ENCODE measurements at places on chromosomes 13 and 19.

DNA sequence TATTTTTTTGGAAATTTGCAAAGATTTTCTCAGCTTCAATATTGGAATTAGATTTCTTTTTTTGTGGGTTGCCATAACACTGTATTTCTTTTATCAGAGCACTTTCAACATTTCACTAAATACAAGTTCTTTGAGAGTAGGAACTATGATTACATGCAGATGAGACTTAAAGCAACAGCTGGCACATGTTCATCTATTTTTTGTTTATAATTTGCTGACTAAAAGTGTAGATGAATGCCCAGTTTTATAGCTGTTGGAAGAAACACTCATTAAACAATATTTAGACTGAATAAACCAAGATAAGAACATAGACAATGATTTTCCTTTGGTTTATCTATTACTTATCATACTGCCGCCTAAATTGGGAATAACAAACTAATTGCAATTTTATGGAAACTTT, 803.0 kb upstream of the KLHL1 start:
- DNase-seq = no peak

DNA sequence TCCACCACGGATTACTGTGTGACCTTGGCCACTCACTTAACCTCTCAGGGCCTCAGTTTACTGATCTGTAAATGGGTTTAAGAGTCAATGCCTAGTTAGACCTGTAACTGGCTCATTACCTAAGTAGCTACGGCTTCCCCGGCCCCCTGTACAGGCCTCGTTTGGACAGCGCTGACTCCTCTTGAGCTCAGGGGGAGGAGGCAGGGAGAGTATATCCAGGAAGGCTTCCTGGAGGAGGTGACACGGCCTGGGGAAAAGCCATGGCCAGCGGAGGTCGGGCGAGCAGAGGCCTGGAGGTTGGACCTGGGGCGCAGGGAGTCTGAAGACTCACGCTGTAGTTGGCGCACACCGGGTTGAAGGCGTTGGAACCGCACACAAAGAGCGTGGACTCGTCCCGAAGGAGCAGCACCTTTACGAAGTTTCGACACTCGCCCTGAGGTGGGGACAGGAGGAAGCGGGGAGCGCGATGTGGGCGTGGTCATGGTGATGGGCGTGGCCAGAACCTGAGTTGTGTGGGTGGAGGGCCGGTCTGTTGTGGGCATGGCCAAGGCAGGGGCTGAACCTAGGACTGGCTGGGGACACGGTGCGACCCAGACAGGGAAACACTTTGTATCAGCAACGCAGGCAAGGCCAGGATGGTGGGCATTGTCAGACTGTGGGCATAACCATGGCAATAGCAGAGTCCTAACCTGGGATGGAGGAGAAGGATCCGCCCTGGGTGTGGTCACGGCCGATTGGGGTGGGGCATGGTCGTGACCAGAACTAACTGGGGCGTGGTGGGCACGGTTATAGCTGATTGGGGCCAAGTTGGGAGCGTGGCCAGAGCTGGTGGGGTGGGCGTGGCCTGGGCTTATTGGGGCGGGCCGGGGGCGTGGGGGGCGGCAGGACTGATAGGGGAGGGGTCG, 3.6 kb downstream of the SEMA6B start:
- DNase-seq = no peak

DNA sequence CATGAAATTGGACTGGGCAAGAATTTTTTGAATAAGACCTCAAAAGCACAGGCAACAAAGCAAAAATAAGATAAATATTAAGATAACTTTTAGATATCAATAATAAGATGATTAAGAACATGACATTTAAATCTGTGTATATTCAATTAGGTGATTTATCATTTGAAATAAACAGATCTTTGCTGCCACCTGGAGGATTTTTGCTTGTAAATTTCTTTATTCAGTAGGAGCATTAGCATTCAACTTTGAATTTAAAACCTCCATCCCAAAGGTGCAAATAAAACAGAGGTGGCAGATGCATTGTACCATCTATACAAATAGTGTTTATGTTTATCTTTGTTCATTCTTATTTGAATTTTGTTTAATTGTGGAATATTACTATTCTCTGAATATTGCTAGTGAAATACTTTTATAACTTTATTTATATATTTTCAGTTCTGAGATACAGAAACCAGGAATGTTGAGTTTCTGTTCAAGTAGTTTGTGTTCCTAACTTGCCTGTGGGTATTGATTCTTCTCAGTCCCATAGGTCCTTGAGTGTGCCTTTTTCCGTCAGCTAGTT, 20.9 kb downstream of the COG6 start:
- DNase-seq = no peak

DNA sequence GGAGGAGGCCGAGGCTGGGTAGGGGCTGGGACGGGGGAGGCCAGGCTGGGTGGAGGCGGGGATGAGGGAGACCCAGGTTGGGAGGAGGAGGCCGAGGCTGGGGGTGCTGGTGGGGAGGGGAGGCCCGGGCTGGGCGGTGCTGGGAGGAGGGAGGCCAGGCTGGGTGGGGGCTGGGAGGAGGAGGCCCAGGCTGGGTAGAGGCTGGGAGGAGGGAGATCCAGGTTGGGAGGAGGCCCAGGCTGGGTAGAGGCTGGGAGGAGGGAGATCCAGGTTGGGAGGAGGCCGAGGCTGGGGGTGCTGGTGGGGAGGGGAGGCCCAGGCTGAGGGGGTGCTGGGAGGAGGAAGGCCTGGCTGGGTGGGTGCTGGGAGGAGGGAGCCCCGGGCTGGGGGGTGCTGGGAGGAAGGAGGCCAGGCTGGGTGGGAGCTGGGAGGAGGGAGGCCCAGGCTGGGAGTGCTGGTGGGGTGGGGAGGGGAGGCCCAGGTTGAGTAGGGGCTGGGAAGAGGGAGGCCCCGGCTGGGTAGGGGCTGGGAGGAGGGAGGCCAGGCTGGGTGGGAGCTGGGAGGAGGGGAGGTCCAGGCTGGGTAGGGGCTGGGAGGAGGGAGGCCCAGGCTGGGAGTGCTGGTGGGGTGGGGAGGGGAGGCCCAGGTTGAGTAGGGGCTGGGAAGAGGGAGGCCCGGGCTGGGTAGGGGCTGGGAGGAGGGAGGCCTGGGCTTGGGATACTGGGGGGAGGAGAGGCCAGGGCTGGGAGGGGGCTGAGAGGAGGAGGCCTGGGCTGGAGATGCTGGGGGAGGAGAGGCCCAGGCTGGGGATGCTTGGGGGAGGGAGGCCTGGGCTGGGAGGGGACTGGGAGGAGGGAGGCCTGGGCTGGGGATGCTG, 10.7 kb downstream of the TPGS1 start:
- no peak for DNase-seq
